CD4-positive, alpha-beta T cell treated with Interleukin-15 for 4 hours (primary cell): ENCODE measurements at places on chromosomes 2 and 18.

DNA sequence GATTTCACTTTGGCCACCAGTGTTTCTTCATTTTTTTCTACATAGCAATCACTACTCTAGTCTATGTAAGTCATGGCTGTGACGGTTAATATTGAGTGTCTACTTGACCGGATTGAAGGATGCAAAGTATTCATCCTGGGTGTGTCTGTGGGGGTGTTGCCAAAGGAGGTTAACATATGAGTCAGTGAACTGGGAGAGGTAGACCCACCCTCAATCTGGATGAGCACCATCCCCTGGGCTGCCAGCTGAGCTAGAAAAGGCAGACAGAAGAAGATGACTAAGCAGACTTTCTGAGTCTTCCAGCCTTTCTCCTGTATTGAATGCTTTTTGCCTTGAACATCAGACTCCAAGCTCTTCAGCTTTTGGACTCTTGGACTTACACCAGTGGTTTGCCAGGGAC is 265.0 kb upstream of the SLC8A1 start:
- DNase-seq, result no peak

GRCh38 chr2:135853401-135853800 is 16.4 kb upstream of the LCT start:
- no peak for DNase-seq

DNA sequence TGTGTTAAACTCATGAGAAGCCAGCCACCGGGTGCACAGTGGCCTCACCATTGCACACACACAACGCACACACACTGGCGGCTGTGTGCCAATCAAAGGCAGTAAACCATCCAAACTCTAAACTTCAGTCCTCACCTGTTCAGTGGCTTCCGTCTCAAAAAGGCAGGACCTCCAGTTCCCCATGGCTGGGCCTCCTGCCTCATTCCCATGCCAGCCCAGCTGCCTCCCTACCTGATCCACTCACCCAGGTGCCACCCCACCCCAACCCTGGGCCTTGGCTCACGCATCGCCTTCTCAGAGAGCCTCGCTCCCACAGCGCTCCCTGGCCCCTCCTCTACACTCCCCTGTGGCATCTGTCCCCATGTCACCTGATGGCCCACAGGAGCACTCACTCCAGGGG is 190.9 kb downstream of the EIPR1 start:
- no peak for DNase-seq

GRCh38 chr2:55111230-55111569 is 60.9 kb upstream of the RTN4 start:
- DNase-seq, result no peak

- DNase-seq, result no peak
Observed at GRCh38 chr18:10377956-10378355, 76.5 kb upstream of the APCDD1 start.

DNA sequence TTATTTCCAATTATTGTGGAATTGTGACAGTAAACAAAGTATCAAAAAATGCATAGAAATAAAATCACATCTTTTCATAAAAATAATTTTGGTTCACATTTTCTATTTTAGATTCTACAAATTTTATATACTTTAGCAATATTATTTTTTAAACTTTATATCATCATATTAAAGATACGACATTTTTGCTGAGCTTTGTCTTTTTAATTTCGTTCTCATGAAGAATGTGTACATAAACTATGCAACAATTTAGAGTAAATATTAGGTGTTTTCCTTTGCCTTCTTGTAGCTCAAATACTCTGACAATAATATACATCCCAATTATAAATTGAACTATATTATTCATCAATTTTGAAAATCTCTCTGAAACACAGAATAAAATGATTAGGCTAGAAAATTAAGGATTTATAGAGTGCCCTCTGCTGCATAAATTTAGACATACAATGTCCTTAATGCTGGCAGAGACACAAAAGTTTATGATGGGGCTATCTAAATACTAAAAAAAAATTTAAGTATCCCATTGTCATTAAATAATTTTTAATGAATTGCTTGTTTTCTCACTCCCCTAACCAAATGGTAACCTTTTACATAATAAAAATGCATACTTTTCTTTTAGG is 45.7 kb downstream of the CCDC102B start:
- no peak for DNase-seq

DNA sequence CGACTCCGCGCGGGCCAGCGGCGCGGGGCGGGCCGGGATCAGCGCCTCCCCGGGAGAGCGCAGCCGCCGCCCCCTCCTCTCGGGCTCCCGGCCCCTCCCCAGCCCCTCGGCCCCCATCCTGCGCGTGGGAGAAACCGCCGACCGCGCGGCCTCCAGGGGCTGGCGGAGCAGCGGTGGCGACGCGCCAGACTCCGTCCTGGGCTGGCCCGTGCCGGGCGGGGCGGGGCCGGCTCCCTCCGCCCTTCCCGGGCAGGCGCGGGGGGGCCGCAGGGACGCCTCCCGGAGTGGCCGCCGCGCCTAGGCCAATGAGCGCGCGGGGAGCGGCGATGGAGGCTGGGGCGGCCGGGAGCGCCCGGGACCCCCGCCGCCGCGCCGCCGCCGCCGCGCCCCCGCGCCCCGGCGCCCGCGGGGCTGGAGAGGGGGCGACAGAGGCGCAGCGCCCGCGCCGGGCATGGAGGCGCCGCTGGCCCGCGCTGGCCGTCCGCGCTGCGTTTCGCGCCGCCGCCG is 49.1 kb downstream of the KCNIP3 start:
- DNase-seq, result no peak

GRCh38 chr2:221747289-221747972 is 175.3 kb upstream of the EPHA4 start:
- DNase-seq, result no peak

GRCh38 chr2:103138123-103138901 is 376.5 kb downstream of the TMEM182 start:
- DNase-seq, result no peak

- DNase-seq, result no peak
Observed at GRCh38 chr2:207503234-207503633, 26.5 kb upstream of the CREB1 start.

DNA sequence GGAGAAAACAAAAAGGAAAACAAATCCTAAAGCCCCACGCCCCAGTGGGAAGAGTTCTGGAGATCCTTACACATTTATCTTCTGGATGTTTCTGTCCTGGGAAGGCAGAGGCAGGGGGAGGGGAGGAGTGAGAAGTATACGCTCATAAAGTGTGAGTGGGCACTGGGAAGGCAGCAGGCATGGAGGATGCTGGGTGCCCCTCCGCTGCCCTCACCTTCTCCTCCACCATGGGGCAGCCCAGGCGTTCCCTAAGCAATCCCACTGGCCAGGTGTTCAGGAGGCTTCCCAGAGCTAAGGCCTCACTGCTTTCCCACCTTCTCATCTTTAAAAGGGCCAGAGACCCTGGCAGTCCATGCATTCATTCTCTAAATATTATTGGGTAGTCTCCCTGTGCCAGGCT is 112.0 kb upstream of the SMAD2 start:
- no peak for DNase-seq

GRCh38 chr2:38108907-38109731 is 33.2 kb upstream of the CYP1B1 start:
- no peak for DNase-seq

- peak; percentile 73 for DNase-seq
Observed at GRCh38 chr2:231530099-231531011, at the start of gene NMUR1. NMUR1 (minus strand) TSS chr2:231530445; CDS start chr2:231530361, 84 bp downstream.

DNA sequence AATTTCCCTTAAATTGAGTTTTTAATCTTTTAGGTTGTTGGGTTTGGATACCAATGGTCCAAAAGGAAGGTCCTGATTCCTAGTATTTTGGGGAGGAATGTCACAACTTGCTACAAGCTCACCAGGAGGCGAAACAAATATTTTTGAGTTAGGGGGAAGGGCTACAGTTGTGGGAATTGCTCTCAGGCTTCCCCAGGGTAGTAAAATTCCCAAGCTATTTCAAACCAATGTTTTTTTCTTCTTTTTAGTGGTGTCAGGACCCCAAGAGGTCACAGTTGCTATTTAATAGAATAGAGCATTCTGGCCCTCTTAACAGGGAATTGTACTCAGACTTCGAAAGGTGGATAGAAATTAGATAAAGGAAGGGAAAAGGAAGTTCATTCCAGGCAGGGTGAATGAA is 68.5 kb upstream of the ST3GAL5 start:
- DNase-seq, result no peak
